Thoracic aorta (tissue), 2 donors: ENCODE measurements at places on chromosomes 7 and 10.

GRCh38 chr7:117146059-117146458 is 176.8 kb downstream of the WNT2 start:
- DNase-seq, result no peak

GRCh38 chr7:27689591-27690164 is 27.0 kb upstream of the HIBADH start:
- no peak for DNase-seq

GRCh38 chr10:120691625-120692024 is 159.5 kb upstream of the WDR11 start:
- DNase-seq, result no peak

DNA sequence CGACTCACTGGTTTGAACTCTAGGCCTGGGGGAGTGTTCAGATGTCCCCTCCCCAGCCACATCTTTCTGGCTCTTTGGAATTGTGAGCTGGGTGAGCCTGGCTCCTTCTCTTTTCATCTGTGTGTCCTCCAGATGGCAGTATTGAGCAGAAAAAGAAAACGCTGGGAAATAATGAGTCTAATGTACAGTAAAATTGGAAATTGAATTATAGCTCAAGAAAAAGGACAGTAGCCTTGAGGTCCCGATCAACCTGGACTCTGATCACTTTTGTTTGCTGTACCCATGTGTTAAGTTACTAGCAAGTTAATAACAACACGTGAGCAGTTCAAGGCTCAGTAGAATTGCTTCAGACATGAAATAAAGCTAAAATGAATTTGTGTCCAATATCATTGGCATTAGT is 77.9 kb downstream of the SNX10 start:
- DNase-seq, result no peak

GRCh38 chr10:95266674-95267095 is 24.1 kb downstream of the PDLIM1 start:
- DNase-seq, result no peak

- no peak for DNase-seq
Measured at GRCh38 chr10:11018432-11018841, 765 bp downstream of the CELF2 start.
